NCI-H2029 treated with DMSO at 0.1 percent for 48 hours (cell line): ENCODE measurements at places on chromosomes 11 and 22.

GRCh38 chr22:26021516-26021915, 147.7 kb upstream of the SEZ6L start:
- DNase-seq: no peak

DNA sequence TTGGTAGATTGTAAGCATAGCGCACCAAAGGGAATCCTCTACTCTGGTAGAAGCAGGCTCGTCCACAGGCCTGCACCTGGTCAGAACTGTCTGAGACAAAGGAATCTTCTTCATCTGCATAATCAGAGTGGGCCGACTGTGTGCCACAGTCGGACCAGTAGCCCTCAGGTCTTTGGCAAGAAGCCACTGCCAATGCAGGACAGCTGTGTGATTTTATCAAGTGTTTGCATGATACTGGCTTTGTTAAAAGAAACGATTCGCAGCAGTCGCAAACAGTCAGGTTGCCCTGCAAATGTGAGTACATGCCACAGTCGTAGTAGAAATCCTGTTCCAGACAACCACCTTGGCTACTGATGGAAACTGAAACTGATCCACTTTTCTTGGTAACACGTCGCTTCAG, 4.9 kb upstream of the CCDC34 start:
- peak; percentile 78 for DNase-seq

DNA sequence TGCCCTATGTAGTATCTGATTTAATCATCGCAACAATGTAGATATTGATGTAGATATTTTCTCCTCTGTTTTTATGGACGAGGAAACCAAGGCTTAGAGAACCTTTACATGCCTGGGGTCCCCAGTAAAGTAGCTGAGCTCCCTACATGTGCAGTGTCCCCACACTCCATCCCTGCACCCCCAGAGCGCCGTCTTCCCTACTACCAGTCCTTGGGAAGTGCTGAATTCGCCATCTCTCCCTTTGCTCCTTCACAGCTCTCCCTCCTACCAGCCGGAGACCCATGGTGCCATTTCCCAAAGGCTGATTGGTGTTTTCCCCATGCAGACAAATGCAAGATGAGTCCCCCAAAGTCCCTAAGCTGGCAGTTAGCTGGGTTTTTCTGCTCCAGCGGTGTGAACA, 86.0 kb downstream of the CEP164 start:
- no peak for DNase-seq

- DNase-seq: no peak
These were observed 73.2 kb upstream of the TCF20 start for GRCh38 chr22:42343531-42344081.

DNA sequence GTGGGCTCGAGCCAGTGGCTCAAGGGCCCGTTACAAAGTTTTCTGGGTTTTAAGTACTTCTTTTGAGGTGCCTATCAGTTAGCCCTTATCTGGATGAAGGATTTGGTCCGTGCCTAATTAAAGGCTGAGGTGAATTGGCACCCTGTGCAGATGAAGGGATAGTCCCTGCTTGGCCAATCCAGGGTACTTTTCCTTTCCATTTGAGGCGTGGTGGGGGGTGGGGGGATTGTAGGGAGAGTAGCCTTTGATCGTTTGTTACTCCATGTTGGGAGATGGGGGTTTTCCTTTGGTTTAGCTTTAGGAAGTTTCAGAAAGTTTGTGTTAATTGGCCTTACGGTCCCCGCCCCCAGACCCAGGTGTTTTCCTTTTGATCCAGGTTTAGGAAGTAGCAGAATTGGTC, 170.8 kb downstream of the DDX10 start:
- no peak for DNase-seq

DNA sequence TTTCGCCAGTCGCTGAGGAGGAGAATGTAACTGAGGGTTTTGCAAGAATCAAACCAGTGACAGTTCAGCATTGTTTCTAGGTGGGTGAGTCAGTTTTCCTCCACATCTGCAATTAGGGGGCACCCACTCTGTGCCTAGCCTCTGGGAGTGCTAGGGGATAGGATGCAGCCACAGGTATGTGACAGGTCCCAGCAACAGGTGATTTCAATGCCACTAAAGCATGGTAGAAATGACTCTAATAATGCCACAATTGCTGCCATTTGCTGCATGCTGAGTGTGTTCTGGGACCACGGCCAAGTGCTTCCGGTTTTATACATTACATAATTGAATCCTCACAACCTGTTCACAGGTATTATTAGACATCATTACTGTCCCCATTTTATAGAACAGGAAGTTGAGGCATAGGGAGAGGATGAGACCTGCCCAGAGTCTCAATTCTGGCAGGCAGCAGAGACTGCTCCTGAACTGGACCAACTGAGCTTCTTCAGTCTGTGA, 556 bp downstream of the CRYBB2 start:
- peak; percentile 16 for DNase-seq

DNA sequence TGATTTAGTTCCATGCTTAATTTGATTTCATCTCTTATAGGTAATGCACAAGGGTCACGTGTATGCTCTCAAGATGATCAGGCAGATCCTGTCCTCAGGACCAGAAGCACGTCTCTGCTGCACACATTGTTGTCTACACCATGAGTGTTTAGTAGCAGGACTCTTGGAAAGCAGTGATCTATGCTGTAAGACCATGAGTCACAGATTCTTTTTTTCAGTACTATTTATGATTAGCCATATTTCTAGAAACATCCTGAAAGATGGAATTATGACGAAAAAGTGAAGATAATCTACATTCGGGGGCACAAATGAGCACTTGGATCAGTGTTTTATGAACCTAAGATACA, 29.6 kb downstream of the ZBED4 start:
- DNase-seq: no peak

- DNase-seq: no peak
These were observed 702.4 kb upstream of the LRRC4C start for GRCh38 chr11:42161886-42162285.

GRCh38 chr11:83970061-83970671, 684.0 kb upstream of the CCDC90B start:
- DNase-seq: no peak

DNA sequence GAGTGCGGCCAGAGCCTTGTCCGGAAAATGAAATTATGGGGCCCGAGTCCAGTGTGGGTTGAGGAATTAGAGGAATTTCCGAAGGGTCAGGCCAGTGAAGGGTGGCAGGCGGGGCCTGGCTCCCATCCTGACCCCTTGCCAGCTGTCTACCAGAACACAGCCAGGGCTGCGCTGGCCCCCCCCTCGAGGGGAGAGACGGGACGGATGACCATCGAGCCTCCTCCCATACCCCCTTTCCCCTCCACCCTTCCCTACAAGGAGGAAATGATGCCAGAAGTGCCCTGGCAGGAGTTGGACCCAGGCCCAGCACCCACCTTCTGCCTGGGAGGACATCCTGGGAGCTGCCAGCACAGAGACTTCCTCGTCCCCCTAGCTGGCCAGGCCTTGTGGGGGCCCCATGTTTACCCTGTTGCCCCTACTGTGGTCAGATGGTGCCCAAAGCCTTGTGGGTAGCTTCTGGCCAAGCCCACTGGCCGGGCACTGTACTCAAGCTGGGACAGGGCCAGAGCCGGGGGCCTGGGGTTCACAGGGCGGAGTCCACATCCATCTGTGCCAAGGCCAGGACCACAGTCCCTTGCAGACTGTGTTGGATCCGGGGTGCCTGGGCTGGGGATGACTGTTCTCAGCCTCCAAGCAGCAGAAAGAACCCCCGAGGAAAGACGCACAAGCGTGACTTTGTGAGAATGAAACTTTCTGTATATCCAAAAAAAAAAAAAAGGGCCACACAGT, 20.8 kb downstream of the ARVCF start:
- no peak for DNase-seq

- no peak for DNase-seq
These were observed 1.2 kb downstream of the SYVN1 start for GRCh38 chr11:65132988-65133700.

DNA sequence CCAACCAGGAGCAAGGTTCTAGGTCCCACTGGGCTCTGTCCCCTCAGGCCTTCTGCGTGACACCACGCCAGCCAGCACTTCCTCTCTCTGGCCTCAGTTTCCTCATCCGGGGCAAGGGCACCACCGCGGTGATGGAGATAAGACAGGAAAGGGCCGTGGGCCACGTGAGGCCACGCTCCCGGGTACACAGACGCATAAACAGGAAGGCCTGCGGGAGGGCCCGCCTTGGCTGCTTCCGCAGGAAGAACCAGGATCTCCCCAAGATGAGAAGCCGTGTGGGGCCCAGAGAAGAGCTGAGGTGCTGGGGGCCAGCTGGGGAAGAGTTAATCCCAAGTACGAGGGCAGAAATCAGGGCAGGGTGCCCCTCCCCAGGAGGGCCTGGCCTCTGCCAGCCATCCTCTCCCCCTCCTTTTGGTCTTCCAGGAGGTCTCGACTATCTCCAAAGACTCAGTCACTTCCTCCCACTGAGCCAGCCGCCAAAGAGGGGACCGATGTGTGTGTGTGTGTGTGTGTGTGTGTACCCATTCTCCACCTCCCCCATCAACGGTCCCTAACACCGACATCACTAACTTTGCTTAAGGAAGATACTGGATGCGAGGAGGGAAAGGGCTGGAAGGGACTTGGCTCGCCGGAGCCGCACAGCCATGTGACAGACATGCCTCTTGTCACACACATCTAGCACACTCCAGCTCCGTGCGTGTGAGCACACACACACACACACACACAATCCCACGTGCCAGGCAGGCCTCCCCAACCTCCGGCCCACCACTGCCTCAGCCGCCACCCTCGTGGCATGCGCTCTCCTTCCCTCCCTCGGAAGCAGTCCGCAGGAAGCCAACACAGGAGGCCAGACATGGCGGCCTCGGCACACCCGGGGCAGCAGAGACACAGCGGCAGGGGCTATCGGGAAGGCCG, 1.4 kb downstream of the MFNG start:
- DNase-seq: no peak

GRCh38 chr11:129881570-129882170, 13.7 kb downstream of the NFRKB start:
- DNase-seq: no peak

GRCh38 chr11:809287-810039, at the start of gene RPLP2:
Gene RPLP2 (plus strand): TSS chr11:809967. CDS start chr11:810235, 268 bp downstream.
- DNase-seq: peak; percentile 84

DNA sequence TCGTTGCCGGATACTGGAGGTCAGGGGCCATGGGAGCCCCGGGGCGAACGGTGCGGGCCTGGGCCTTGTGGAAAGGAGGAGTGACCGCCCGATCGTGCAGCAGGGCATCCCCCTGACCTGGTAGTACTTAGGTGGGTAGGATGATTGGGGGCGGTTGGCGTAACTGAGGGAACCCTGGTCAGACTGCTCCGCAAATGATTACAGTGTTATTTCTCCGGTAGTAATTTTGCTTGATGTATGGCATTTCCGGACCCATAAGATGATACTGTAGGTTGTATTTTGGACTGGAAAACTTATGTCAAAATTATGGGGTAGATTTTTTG, 762 bp downstream of the MTMR3 start:
- no peak for DNase-seq

DNA sequence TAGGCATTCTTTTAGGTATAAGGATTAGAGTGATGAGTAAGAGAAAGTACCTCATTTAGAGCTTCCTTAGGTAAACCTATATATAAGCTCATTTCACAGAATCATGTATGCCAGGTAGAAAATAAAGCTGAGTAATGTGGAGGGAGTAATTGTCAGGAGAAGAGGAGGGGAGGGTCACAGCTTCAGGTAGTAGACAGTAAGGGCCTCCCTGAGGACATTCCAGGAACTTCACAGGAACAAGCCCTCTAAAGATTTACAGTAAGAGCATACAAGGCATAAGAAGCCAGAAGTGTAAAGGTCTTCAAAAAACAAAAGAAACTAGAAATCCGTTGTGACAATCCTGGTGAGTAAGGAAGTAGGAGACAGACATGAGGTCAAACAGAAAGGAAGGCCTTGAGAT, 57.6 kb downstream of the USP47 start:
- DNase-seq: no peak

DNA sequence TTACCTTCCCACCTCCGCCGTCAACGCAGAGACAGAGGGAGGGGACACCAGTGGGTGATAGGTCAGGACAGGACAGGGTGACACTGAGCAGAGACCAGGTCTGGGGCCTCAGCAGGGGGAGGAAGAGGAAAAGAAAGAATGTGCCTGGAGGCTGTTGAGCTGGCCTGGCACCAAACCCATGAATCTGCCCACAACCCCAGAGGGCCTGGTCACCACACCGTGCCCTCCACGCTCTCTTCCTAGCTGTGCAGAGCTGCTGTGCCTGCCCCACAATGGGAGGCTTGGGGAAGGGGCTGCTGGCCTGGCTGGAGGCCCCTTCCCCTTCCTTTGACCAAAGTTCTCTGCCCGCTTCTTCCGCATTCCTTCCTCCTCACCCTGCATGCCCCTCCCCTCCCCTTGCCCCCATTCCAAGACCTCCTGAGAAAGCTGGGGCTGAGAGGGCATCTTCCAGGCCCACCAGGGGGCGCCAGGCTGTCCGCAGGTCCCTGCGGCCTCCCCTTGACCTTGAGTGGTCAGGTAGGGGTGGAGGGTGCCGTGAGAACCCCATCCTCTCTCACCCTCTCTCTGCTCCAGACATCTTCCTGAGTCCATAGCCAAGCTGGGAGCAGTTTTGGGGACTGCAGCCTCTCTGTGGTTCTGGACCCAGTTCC, 11.0 kb upstream of the CACNA1I start:
- DNase-seq: no peak

- DNase-seq: no peak
These were observed 13.8 kb downstream of the OLFML1 start for GRCh38 chr11:7499081-7499480.

DNA sequence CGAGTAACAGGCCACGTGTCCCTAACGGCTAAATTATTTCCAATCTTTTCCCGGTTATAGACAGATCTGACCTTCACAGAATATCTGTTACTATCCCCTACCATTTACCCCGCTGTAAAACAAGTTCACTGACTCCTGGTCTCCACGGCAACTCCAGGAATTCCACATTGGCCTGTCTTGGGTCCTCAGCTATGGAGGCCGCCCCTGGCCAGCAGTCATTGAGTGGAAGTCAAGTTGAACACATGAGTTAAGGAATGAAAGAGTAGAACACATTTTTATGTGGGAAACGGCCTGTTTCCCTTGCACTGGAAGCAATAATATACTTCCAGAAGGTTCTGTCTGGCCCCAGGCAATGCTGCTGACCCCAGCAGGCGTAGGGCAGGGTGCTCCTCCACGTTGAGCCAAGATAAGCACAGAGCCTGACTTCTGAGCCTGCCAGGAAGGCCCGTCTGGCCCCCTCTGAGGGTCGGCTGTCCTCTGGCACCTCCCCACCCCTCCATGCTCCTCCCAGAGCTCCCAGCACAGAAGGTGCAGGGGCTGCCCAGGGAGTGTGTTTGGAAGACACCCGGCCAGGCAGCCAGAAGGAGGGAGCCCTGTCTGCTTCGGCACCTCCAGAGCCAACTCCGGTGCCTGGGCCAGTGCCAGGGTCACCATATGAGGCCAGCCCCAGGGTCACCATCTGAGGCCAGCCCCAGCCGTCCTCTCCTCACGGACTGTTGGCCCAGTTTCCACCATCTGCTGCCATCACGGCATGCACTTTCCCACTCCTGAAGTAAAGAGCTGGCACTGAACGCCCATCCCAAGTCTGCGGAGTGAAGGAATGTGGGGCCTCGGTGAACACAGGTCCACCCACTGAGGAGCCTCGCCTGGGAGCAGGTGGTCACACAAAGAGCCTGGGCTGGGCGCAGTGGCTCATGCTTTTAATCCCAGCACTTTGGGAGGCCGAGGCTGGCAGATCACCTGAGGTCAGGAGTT, 813.2 kb downstream of the BRD1 start:
- no peak for DNase-seq
